NCI-H1930 (cell line): ENCODE measurements at places on chromosomes 5 and 9.

DNA sequence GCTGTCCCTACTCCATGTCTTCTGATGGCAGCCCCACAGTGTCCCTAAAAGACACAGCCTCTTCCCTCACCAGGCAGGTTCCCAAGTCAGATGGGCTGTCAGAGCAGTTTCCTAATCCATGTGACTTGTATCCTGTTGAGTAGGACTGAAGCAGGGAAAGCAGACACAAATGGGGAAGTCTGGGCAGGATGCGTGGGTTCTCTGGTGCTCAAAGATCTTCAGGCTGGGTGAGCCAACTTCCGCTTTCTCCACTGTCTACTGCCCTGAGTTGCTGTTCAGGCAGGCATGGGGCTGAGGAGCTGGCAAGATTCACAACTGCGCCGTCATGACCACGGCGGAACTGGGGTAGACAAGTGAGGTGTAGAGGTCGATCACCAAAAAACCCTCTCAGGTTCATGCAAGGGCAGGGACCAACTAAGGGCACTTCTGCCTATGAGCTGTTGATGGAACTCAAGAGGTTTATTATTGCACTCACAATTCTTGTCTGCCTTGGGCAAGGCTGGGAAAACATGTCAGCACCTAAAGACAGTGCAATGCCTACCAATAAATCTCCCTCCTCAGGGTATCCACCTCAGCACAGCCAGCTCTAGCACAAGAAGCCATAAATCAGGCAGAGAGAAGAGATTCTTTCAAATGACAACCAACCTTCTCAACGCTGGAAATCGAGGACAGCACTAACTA, 83.4 kb downstream of the RAPGEF1 start:
- DNase-seq = no peak

DNA sequence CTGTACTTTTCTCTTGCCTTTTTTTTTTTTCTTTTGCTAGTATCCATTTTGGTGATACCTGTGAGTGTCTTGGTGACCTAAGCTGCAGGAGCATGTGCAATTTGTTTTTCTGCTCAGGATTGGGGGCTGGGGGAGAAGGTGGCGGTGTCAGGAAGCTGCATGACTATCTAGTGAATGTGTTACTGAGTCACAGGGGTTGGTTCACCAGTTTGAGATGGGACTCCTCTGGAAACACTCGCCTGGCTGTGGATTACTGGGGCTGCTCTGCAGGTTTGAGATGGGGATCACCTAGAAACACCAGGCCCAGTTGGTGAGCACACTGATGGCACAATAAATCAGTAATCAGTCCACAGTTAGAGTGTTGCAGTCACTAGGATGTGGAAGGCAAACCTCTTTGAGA, 447.9 kb downstream of the SPATA31D1 start:
- DNase-seq = no peak

DNA sequence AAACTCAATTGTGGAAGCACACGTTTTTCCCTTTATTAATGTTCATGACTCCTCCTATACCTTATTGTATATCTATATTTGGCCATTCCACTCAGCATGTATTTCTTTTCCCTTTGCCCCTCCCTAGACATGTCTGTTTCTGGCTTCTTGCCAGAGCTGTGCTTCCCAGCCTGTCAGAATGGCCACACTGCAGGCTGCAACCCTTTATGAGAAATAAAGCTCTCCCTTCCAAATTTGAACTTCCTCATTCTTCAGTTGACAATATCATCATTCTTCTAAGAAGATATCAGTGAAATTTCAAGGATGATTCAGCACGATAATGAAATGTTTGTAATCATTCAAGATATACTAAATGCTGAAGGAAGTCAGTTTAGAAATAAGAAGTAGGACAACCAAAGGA, 107.6 kb upstream of the PRSS3 start:
- DNase-seq = peak; percentile 39

- no peak for DNase-seq
Measured at GRCh38 chr9:94922098-94922607, 195.7 kb downstream of the AOPEP start.

DNA sequence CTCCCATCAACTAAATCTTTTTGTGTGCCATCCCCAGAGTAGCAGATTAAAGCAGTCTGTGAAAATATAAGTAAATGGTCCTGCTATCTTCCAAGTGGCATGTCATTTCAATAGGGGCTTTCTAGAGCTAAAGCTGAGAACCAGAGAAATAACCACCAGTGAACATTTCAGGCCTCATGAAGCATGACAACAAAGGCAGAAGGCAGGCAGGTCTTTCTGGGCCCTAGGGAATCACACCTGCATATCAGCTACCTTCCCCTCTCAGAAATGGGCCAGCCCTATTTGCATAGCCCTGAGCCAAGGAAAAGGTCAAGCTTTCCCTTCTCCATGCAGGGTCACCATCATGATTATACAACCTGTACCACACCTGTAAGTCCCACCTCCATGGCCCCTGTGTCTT, 205.3 kb downstream of the DEPDC1B start:
- no peak for DNase-seq

DNA sequence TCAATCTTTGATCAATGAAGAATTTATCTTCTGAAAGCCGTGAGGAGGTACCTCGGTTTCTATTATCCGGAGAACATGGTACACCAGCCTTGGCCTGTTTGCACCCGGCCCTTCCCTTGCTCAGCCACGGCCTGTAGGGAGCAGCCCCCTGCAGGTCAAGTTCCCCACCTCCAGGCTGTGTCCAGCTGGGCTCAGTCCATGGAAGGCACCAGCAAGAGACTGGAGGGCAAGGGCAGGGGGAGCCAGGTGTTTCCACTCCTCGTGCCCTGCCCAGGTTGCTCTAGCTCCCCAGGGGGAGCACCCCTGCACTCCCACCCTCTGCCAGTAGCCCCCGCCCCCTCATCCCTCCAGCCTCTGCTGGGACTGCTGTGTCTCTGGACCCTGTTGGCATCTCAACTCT, 87.3 kb upstream of the ADAMTS2 start:
- no peak for DNase-seq
